ENCODE measurements at places on chromosomes 5 and 9.

DNA sequence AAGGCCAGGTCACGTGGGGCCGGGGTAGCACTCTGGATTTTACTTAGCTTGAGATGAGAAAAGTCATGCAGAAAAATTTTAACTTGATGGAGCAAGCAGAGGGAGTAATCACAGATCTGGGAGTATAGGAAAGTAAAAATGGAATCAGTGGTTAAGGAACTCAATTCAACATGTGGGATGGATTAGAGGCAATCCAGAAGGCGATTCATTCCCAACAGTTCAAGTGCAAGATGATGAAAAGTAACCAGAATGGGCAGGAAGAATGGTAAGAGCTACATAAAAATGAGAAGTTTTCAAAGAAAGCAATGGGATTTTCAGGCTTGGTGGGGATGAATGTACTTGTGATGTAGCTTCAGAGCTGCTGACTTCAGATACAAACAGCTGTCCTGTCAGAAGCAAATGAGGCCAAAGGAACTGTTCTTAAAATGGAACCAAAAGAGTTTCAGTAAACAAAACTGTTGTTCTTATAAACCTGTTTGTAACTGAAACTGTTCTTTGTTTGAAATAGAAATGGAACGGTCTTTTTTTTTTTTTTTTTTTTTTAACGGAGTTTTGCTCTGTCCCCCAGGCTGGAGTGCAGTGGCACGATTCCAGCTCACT lies 5.6 kb upstream of the SEC24A start:
- no peak for DNase-seq

- no peak for DNase-seq
These were observed 478 bp upstream of the SETD9 start for GRCh38 chr5:56908942-56909293.

DNA sequence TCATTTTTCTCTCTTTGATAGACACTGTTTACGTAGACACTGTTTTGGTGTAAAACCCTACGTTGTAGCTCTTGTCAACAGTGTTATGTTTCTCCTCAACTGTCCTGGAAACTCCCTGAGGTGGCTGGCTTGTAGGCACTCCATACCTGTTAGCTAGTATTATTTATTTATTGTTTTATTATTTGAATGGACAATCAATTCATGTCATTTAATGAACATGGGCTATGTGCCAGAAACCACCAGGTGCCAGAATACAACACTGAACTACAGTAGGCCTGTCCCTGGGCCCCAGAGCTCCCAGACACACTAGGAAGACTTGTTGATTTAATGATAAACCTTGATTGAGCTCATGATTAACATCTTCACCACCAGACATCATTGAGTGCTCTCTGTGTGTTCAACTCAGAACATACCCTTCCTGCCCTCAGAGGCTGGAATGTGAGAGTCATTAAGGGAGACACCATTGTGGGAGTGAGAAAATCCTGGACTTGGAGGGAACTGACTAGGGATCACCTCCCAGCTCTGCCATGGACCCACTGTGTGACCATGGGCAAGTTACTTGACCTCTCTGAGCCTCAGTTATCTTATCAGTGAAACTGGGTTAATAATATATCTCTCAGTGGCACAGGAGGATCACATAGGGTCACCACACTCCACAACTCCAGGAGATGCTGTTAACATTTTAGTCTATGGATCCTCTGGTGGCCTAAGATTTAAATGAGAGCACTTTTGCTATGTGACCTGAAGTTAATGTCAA lies 19.2 kb downstream of the IRF1 start:
- DNase-seq, result no peak

- no peak for DNase-seq
These were observed 10.1 kb upstream of the ZNF484 start for GRCh38 chr9:92887880-92888338.

DNA sequence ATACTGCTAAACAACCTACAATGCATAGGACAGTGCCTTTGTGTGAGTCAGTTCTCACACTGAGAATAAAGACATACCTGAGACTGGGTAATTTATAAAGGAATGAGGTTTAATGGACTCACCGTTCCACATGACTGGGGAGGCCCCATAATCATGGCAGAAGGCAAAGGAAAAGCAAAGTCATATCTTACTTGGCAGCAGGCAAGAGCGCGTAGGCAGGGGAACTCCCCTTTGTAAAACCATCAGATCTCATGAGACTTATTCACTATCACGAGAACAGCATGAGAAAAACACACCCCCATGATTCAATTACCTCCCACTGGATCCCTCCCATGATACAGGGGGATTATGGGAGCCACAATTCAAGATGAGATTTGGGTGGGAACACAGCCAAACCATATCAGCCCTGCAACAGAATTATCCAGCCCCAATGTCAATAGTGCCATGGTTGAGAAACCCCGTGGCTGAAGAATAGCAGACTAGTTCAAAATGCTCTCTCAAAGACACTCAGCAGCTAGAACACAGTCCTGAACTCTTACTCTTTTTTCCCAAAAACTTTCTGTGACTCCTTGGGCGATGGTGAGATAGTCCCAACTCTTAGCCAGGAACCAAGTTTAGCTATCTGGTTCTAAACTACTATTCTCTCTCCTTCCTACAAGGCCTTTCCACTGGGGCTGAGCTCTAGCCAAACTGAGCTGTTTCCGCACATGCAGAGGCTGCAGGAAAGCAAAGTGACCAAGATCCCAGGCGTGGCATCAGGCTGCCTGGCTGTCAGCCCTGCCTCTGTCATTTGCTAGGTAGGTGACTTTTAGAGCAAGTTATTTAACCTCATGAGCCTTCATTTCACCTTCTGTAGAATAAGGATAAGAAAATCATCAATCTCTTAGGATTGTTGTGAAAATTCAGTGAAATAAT lies 21.7 kb downstream of the FAT2 start:
- DNase-seq, result no peak

DNA sequence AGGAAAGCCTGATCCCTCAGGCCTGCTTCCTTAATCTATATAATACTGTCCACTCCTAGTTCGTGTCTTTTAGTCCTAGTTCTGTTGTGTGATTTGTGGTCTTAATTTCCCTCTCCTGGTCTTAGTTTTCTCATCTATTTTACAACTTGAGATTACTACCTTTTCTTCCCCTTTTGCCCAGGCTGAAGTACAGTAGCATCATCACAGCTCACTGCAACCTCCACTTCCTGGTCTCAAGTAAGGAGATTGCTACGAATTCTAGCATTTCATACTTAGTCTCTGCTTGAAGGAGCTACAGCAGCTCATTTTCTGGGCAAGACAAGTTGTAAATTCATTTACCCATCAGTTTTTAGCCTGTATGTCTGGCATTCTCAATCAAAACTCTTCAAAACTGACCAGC lies 5.5 kb downstream of the TRIM32 start:
- no peak for DNase-seq

GRCh38 chr5:63726496-63726895 lies 235.7 kb downstream of the HTR1A start:
- no peak for DNase-seq

DNA sequence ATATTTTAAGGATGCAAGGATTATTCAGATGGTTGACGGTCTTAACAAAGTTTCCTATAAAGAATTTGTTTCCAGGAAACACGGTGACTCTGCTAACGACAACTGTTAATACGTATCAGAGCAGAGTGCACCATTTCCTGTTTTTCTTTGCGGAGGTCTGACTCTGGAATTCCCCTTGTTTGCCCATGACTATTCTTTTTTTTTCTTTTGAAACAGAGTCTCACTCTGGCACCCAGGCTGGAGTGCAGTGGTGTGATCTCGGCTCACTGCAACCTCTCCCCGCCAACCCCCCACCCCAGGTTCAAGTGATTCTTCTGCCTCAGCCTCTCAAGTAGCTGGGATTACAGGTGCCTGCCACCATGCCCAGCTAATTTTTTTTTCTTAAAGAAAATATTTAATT lies 115.9 kb downstream of the CDC42SE2 start:
- DNase-seq, result peak; percentile 59

GRCh38 chr5:103463261-103463660 lies 99.3 kb downstream of the NUDT12 start:
- DNase-seq, result no peak

GRCh38 chr9:89419978-89420394 lies 77.9 kb downstream of the SEMA4D start:
- peak; percentile 46 for DNase-seq

DNA sequence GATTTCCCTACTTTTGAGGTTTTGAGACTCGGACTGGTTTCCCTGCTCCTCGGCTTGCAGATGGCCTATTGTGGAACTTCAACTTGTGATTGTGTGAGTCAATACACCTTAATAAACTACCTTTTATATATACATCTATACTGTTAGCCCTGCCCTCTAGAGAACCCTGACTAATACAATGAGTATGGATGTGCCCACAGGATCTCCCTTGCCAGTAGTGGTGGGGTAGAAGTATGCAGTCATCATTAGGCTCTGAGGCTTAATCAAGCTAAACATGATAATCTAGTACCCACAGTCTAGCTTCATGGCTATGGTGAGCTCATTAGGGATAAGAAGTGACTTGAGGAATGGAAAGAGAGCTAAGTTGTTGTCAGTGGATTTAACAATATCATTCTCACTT lies 412.8 kb upstream of the PTGER4 start:
- DNase-seq, result no peak

- no peak for DNase-seq
These were observed 58.7 kb downstream of the ICE1 start for GRCh38 chr5:5481206-5481605.

- no peak for DNase-seq
These were observed 205.6 kb upstream of the ADAMTSL1 start for GRCh38 chr9:18268381-18268780.

GRCh38 chr5:139636975-139637408 lies 11.2 kb upstream of the CXXC5 start:
- DNase-seq, result no peak

DNA sequence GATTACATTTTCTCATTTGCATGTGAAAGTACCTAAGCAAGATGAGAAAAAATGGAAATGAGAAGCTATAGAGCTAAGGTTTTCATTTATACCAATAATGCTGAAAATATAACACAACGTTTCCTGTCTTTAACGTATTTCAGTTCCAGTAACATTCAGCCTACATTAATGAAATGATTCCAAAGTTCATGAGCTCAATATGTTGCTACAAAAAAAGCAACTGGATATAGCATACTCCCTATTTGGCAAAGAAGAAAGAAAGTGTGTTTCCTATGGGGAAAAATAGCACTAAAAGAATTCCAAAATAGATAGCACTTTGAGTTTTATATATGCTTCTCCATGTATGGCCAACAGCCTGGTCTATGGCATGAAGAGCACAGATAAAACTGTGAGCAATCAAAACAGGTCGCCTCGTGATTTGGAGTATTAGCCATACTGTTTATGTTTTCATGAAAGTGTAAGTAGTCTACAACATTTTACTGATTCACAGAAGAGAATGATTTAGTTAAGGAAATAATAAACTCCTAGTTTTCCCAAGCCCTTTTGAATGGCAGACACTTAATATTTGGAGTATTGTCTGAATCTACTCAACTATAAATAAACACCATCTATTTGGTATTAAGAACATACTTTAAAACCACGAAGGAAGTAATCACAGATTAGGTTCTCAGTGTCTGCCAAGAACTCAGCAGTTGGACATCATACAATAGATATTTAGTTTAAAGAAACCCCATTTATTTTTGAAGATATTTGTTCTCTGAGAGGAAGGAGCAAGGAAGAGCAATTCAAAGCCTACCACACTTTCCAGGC lies 258.7 kb upstream of the RASA1 start:
- no peak for DNase-seq

DNA sequence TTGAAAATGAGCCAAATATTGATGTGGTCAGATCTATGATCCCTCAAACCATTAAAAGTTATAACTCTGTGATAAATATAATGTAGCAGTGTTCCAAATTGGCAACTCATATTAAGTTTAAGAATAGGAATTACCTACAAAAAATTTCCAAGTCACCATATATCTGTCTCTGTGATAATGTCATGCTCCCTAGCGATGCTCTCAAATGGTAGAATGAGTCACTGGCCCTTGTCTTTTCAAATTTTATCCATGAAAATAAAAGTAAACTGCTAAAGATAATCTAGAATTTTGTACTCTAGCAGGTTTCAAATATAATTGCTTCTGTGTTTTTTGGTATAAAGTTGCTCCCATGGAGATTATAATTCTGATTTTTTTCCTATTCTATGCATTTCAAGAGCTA lies 277.1 kb downstream of the PDE4D start:
- no peak for DNase-seq

DNA sequence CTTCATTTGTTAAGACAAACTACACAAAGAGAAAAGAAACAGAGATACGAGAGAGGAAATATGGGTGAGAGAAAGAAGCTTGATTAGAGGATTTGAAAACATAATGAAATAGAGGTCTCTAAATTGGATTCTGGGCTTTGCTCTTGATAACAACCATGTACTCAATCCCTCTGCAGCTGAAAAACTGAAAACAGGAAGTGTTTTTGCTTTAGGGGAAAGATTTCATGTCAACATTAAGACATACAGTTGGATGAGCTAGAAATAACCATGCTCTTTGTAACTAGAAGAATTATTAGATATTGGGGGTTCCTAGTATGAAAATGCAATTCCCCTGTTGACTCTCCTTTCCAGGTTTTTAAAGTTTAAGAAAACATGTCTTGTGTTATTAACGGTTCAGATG lies 21.9 kb downstream of the CRHBP start:
- no peak for DNase-seq

DNA sequence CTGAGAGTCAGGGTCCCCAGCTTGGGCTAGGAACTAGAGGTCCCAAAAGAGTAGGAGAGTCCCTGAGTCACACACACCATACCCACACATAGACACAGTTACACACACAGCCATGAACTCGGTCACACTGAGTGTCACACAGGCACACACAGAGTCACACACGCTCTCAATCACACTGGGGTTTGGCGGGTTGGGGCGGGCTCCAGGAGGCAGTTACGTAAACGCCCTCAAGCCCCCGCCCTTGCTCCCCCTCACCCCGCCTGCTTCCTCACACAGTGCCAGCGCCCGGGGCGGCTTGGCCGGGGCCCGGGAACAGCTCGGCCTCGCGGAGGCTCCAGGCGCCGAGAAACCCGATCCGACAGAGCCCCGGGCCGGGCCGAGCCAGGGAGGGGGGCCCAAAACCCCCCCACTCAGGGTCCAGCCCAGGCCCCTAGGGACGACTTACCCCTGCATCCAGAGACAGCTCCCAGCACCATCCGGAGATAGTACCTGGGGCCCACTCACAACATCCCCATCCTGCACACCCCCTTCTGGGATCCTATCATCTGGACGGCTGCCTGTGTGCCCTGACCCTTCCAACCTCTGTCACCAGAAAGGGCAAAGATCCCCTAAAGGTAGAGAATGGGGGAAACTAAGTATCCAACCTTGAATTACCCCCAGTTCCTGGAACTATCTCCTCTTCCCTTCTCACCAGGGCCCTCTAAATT lies 3.5 kb upstream of the CNTFR start:
- DNase-seq, result no peak

DNA sequence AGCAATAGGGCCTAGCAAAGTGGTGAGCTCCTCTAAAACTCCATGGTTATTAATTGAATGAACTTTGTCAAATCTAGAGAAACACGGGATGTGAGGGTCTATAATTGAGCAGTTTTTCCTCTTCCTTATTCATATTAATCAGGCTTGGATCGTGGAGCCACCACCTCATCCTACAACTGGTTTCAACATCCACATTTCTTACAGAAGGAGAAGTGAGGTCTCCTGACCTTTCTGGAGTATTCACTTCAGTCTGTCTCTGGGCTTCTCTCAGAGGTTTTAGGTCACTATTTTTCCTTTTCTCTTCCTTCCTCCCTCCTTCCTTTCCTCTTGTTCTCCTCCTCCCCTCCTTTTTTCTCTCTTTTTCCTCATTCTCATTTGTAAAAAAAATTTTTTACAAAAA lies 177.3 kb upstream of the ACTBL2 start:
- no peak for DNase-seq

GRCh38 chr5:143065185-143065965 lies 295.2 kb downstream of the ARHGAP26 start:
- no peak for DNase-seq

All from activated T-helper 2 cell treated with anti-CD3 and anti-CD28 coated beads, Interferon-gamma antibody, Interleukin-2, Interleukin-4, amounts not matched to agents 10 μg/mL and 5 μg/mL and 100 μg/mL, durations not matched to agents 14 hours and 24 hours and 36 hours (primary cell).